ENCODE measurements at places on chromosomes 11 and 22. TPM values are rescaled to one million over a fixed set of nuclear protein-coding genes. Genes with fewer than 3 reads are reported as not detected.

Gene OR52I1
- not detected for polyA plus RNA-seq

Gene MMP8
- polyA plus RNA-seq = not detected

Gene KCNJ5
- polyA plus RNA-seq = not detected

Gene PHF5A
- 13.1 TPM for polyA plus RNA-seq

Gene MMP27
- not detected for polyA plus RNA-seq

Gene TPH1
- polyA plus RNA-seq = not detected

Gene MUC5AC
- polyA plus RNA-seq = not detected

Gene PSMD13
- polyA plus RNA-seq = 188 TPM

Gene TUB
- 3.3 TPM for polyA plus RNA-seq

Gene KRTAP5-1
- polyA plus RNA-seq = not detected

Gene ANO5
- polyA plus RNA-seq = not detected

Gene SMC1B
- polyA plus RNA-seq = 0.08 TPM

Gene PRR14L
- 16.0 TPM for polyA plus RNA-seq

Gene MRGPRX3
- polyA plus RNA-seq = not detected

Gene TPBGL
- polyA plus RNA-seq = not detected

Gene LSP1
- polyA plus RNA-seq = 0.36 TPM

Gene CNGA4
- not detected for polyA plus RNA-seq

Gene PHOX2A
- polyA plus RNA-seq = not detected

Gene CCDC86
- polyA plus RNA-seq = 38.0 TPM

Gene OR51I1
- polyA plus RNA-seq = not detected

Gene OR52N4
- polyA plus RNA-seq = not detected

Gene DDTL
- polyA plus RNA-seq = 1.3 TPM
